ENCODE measurements at places on chromosomes 11 and 22.

- no peak for DNase-seq
Measured at GRCh38 chr22:24422102-24422665, 5.2 kb upstream of the ADORA2A start.

DNA sequence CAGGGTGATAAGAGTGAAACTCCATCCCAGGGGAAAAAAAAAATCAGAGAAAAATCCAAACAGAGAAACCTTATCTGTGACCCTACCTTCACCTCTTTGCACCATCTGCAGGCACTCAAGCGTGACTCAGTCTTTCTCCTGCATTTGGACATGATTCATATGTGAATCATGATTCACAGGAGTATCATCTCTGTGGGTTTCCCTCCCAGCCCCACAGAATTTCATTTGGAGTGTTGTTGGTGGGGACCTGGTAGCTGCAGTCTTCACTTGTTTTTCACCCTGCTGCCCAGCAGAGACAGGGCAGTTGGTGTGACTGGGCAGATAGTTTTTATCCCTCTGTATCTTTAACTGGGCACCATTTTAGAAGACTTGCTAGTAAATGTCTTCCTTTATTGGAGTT, 75.7 kb downstream of the DEPDC5 start:
- DNase-seq = peak; percentile 57

DNA sequence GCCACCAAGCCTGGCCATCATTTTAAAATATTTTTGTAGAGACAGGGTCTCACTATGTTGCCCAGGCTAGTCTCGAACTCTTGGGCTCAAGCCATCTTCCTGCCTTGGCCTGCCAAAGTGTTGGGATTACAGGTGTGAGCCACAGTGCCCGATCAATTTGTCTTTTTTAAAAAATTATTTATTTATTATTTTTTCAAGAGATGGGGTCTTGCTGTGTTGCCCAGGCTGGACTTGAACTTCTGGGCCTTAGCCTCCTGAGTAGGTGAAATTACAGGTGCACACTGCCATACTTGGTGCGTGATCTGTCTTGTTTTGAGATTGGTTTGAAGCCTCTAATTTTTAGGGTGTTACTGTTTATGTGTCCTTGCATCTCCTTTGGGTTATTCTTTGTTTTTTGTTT, 10.2 kb downstream of the CABIN1 start:
- no peak for DNase-seq

- DNase-seq = no peak
Measured at GRCh38 chr11:61922539-61922938, 5.2 kb upstream of the RAB3IL1 start.

GRCh38 chr22:29720811-29721323, 1.1 kb downstream of the CABP7 start:
- DNase-seq = no peak

DNA sequence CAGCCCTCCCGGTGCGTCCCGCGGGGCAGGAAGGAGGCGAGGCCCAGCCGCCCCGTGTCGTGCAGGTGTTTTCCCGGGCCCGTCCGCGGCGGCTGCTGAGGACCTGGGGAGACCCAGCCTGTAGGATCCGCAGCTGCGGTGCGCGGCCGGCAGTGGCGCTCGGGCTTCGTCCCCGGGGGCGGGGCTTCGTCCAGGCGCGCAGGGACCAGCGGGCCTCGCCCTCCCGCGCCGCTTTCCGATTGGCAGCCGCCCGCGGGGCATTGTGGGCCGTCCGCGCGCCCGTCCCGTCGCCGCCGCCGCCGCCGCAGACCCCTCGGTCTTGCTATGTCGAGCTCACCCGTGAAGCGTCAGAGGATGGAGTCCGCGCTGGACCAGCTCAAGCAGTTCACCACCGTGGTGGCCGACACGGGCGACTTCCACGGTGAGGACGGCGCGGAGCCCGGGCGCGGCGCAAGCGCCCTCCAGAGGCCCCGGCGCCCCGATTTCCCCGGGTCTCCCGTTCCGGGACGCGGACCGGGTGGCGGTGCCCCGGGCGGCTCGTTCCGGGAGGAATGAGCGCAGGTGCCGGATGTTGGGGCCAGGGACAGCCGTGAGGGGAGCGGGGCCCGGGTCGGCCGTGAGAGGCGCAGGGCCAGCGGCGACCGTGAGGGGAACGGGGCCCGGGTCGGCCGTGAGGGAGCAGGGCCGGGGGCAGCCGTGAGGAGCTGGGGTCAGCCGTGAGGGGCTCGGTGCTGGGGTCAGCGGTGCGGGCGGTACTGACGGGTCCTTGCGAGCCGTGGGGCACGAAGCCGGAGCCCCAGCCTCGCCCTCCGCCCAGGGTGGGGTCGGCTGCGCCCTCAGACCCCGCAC, at the start of gene TALDO1:
Gene TALDO1 (plus strand): TSS at position 307 of the 849 bp plus-strand sequence. CDS start 18 bp downstream, at position 325.
- peak; percentile 87 for DNase-seq

- no peak for DNase-seq
Measured at GRCh38 chr11:42707541-42707940, 604.3 kb upstream of the API5 start.

- no peak for DNase-seq
Measured at GRCh38 chr11:122091835-122092234, 24.2 kb downstream of the BLID start.

- DNase-seq = peak; percentile 41
Measured at GRCh38 chr11:62544581-62545436, 1.8 kb downstream of the AHNAK start.

GRCh38 chr11:67491276-67492068, 8.6 kb downstream of the AIP start:
- DNase-seq = no peak

DNA sequence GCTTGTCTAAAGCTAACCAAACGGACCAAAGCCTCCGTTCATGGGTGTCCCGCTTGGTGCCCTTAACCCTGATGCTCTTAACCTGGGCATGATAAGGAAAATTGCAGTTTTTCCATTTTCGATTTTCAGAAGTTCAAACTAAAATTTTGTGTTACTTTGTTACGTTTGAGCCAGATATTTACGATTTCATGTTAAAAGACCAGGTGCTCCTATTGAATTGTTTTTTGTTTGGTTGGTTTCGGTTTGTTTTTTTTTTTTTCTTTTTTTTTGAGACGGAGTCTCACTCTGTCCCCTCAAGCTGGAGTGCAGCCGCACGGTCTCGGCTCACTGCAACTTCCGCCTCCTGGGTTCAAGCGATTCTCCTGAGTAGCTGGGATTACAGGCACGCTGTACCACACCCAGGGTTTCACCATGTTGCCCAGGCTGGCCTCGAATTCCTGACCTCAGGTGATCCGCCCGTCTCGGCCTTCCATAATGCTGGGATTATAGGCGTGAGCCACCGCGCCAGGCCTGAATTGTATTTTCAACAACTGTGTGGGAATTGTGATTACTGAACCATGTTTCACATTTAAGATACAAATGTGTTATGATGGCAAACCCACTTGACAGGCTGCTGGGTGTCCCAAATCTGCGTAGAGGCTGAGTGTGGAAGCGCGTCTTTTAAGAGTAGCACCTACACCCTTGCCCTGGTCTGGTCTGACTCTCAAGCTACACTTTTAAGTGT, 864 bp upstream of the USP28 start:
- no peak for DNase-seq

- DNase-seq = no peak
Measured at GRCh38 chr11:101336155-101336554, 206.5 kb upstream of the PGR start.

GRCh38 chr11:119906376-119906775, 177.4 kb upstream of the NECTIN1 start:
- no peak for DNase-seq

- no peak for DNase-seq
Measured at GRCh38 chr11:61682093-61682732, 2.0 kb downstream of the DAGLA start.

DNA sequence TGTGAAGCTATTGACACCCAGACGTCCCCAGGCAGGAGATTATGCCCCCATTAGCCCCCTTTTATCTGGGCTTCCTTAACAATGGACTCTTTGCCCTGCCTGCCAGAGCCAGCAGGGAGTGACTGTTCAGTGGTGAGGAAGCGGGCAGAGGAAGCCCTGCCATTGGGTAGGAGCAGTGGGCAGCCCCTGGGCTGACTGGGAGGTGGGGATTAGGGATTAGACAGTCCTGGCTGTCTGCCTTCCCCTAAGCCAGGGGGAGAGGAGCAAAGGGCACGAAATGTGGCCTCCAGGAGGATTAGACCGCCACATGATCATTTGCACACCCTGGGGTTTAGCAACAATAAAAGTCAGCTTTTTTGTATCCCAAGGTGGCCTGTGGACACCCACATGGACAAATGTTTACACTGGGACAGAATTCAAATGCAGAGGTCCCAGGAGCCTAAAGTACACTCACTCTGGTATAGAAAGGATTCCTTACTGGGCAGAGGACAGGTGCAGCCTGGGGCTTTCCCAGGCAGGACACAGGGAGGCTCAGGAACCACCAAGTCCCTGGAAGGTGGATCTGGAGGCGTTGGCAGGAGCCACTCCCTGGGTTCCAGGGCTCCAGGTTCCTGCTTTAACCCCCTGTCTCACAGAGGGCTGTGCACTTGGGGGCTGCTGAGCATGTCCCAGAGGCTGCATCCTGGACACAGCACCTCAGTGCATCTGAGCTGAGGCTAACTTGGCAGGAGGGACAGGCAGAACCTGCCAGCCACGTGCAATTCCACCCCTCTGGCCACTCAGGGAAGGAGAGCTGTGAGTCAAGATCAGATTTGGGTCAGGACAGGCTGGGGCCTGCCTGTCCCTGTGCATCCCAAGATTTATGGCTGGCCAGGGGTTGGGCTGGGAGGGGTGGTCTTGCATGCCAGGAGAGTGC, 2.1 kb downstream of the PNPLA3 start:
- DNase-seq = no peak

DNA sequence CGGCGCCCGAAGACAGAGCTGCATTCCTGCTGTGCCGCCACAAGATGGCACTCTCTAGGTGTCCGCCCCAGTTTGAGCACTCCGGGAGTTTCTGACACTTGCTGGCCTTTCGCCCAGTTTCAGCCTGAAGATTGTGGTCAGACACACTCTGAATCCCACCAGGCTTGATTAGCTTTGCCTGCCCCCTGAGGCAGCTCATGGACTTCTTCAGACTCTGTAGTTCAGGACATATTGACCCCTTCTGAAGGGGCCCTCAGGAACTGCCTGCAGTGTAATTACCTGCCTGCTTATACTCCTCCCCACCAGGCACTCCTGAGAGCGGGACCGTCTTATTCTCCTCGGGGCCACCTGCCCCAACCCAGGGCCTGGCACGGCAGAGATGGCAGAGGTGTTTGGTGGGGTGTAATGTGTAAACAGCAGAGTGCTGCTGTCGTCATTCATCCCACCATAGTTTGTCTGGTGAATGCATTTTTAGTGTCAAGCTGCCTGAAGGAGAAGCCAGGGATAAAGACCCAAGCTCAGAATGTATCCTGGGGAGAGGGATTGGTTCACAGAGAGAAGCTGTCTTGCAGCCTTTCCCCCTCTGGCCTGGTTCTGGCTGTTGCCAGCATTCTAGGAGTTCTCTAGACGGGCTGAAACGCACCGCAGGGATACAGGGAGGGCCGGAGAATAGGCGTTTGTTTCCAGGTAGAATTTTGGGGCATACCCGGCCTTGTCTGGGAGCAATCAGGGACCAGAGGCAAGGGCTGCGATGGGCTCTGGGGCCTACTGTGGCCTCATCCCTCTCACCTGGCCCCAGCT, 46.4 kb downstream of the EIF3F start:
- DNase-seq = peak; percentile 56

DNA sequence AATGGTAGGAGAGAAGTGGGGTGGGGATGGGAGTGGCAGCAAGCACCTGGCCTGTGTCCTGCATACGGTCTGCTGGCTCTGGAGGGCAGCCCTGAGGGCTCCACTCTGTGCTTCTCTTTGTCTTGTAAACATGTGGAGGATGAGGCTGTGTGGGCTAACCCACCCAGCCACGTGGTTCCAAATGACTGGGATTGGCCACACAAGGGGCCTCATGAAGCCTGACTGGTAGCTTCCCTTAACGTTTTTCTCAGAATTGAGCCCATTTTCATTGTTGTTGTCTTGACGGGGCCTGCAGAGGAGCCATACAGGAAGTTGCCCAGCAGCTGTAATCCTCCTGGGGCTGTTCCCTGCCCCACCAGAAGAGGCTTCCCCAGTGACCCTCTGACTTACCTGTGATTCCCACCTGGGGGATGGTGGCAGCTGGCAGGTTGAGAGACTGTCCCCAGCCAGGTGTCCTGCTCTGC, 18.0 kb downstream of the DERL3 start:
- DNase-seq = no peak

DNA sequence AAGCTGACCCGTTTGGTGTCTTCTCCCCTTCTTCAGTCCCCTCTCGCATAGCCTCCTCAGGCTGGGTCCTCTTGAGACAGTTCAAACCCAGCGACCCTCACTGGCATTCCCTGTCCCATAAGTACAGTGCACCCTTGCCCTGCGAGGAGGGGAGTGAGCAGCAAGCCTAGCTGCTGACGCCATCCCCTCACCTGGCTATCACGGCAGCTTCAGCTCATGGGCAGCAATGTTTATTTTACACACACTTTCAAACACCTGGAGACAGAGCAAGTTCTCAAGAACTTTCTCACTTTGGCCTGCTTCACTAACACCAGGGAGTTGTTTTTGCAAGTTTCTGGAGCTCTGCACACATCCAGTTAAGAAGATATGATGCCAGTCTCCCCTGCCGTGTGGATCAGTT, 189.6 kb upstream of the E2F8 start:
- DNase-seq = no peak

DNA sequence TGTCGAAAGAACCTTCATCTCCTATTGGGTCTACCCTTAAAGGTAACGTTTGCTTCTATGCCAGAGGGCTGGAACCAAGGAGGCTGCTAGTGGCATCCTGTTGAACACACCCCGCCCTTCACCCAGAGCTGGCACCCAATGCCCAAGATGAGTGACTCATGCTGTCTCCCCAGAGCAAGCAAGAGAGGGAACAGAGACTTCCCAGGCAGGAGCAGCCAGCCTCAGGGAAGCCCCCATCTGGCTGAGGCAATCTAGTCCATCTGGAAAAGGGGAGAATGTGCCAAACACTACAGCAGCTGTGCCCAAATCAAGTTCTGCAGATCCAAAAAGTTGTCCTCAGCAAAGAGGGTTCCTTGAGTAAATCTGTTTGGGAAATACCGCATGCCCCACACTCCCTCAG, 91.9 kb upstream of the TP53I11 start:
- no peak for DNase-seq

DNA sequence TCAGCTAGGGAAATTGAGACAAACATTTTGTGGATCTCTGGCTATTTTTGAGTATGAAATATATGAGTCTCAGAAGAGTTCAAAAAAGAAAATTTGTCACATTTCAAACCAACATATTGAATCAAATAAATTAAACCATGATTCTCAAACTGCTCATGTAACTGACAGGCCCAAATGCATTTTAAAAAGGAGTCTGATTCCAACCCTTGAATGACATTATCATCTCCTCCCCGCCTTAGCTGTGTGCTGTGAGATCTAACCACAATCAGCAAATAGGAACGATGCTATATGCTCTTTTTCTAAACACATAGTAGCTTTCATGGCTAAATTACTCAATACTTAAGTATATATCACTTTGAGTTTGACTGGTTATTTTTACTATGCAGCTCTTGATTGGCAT, 57.1 kb downstream of the EFCAB6 start:
- no peak for DNase-seq

DNA sequence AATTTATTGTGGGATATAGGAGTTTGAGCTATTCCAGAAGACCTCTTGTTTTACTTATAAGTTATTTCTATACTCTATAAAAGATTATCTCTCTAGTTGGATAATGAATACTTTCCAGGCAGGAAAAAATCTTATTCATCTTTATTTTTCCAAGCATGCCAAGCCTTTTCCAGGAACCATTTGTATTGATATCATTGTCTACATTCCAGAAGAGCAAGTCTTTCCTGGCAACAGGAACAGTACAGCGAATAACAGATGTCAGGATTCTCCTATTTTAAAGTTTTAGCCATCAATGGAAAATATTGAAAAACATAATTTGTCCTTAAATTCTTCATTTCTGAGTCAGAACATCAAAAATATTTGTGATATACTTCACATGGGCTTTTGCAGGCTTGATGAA, 5.2 kb upstream of the NXPE1 start:
- no peak for DNase-seq
